Activated naive CD4-positive, alpha-beta T cell (primary cell): ENCODE measurements at places on chromosomes 3 and 15.

DNA sequence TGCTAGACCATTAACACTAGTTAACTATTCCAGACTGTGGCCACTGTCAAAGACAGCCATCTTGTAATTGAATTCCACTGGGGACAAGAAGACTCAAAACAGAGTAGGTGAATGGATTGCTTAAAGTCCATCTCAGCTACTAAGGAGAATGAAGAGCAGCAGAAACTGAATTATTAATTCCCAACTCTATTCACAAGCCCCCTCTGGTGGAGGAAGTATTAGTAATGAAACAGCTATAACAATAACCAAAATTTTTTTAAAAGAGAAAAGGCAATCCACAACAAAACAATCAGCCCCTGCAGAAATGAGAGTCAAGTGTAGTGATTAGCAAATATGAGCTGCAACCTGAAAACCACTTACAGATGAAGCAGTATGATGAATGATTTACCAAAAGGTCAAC, 302.8 kb downstream of the FHIT start:
- no peak for DNase-seq

DNA sequence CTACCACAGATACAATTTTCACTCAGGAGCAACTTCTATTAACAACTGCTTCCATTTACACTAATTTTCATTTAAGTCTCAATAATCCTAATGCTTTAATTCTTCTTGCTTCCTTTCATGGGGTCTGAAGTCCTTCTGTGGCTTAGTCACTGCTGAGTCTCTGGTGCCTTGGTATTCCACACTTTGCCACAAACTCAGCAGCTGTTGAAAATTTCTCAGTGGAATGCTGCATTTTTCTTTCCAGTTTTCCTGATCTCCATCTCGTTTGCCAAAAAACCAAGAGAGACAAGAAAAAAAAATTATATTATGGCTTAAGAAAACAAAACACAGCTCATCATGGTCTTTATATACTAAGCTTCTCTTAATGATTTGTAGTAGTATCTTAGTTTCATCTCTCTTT, 269.2 kb upstream of the AZI2 start:
- DNase-seq, result no peak

GRCh38 chr3:133835961-133836360, 30.3 kb downstream of the SRPRB start:
- DNase-seq, result no peak

DNA sequence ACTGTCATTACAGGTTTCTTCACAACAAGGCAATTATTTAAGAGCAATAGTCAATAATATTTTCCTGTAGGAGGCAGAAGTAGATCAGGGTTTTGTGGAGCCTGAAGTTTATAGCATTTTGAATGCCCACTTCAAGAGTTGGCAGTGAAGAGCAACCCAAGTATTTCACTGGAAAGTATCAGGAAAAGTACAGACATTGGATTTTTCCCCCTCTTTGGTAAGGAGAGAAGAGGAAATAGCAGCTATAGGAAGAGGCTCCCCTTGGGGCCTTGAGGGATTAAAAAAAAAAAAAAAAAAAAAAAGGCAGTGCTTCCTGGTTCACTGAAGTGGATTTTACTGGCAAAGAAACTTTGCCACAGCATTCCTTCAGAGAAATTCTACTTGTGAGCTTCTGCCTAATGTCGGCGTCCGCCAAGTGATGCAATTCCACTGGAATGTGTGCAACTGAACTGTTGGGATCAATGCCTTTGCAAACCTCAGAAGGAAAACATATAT, 5.7 kb upstream of the CNTN6 start:
- DNase-seq, result no peak

- DNase-seq, result no peak
Measured at GRCh38 chr15:38130740-38131498, 121.7 kb upstream of the SPRED1 start.

DNA sequence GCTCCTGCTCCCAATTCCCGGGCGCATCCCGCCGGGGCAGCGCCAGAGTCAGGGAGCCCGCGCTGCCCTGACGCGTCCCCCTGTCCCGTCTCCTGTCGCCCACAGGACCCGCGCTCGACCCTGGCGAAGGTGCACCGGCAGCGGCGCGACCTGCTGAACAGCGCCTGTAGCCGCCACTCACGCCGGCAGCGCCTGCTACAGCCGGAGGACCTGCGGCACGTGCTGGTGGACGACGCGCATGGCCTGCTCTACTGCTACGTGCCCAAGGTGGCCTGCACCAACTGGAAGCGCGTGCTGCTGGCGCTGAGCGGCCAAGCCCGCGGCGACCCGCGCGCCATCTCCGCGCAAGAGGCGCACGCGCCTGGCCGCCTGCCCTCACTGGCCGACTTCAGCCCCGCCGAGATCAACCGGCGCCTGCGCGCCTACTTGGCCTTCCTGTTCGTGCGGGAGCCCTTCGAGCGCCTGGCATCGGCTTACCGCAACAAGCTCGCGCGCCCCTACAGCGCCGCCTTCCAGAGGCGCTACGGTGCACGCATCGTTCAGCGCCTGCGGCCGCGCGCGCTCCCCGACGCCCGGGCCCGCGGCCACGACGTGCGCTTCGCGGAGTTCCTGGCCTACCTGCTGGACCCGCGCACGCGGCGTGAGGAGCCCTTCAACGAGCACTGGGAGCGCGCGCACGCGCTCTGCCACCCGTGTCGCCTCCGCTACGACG, 16.9 kb downstream of the C3orf22 start:
- DNase-seq, result no peak

DNA sequence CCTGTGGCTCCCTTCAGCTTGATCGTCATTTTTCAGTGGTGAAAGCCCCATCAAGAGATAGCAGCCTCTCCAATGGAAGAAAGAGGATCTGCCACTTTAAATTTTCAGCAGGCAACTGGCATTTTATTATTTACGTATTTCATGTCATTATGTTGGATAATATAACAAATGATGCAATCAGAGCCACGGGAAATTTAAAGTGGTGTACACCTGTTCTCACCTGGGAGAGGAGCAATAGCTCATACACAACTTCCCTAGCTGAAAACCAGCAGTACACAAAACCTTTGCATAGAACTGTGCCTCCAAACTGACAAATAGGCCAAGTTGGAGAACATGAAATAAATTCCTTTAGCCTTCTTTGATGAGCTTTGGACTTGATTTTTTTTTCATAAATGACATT, 136.9 kb downstream of the SATB1 start:
- no peak for DNase-seq

DNA sequence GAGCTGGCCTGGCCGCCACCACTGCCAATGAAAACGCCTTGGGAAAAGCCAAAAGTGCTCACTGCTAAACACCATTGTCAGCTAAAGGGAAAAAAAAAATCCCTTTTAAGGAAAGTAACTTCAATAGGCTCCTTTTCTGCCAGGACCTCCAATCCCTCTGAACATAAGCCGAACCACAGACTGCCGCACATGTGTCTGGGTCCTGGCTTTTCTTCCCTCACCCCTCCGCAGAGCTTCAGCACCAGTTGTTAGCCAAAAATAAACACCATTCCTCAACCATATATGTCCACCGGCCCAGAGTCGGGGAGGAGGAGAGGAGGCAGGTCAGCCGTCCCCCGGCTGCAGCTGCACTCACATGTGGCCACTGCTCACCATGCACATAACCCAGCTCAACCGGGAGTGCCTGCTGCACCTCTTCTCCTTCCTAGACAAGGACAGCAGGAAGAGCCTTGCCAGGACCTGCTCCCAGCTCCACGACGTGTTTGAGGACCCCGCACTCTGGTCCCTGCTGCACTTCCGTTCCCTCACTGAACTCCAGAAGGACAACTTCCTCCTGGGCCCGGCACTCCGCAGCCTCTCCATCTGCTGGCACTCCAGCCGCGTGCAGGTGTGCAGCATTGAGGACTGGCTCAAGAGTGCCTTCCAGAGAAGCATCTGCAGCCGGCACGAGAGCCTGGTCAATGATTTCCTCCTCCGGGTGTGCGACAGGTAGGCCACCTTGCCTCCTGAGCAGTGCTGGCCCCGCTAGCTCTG, at the start of gene FBXL22:
TSS of gene FBXL22 (plus strand) at position 350 of the 753 bp plus-strand sequence. CDS start at position 356, 6 bp downstream.
- DNase-seq, result no peak

- DNase-seq, result no peak
Measured at GRCh38 chr3:178193846-178194245, 342.4 kb upstream of the KCNMB2 start.

DNA sequence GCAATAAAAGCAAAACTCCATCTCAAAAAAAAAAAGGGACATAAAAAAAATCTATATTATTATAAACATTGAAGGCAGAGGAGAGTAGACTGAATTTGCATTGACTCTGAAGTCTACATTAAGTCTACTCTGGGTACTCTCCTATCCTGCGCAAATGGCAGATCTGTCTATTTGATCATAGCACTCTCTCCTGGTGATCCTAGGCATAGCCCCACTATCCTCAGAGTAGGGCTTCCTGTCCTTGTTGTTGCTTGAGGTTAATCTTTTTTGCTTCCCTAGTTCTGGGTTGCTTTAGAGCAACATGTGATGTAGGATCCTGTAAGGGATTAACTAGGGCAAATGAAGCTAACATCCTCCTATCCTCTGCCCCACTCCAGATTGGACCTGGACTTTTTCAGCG, 82.1 kb upstream of the LRRFIP2 start:
- DNase-seq, result no peak

DNA sequence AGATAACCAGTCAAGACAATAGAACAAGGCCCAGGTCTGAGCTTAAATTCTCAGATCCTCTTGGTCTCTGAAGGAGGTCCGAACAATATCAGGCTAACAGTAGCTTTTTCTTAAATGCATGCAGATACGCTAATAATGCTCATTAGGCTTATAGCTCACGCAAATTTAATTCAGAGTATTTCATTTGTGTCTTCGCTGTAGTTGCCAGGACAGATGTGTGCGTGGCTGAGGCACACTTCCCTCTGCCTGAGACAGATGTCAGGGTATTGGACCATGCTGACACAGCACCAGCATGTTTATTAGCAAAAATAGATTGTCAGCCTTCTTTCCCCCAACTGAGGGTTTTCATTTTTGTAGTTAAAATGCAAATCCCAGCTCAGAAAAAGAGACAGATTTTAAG, 102.9 kb upstream of the BFSP2 start:
- no peak for DNase-seq

GRCh38 chr3:9179826-9180763, 69.4 kb downstream of the SRGAP3 start:
- DNase-seq, result peak; percentile 2

- no peak for DNase-seq
Measured at GRCh38 chr3:84141571-84141970, 817.2 kb upstream of the CADM2 start.

DNA sequence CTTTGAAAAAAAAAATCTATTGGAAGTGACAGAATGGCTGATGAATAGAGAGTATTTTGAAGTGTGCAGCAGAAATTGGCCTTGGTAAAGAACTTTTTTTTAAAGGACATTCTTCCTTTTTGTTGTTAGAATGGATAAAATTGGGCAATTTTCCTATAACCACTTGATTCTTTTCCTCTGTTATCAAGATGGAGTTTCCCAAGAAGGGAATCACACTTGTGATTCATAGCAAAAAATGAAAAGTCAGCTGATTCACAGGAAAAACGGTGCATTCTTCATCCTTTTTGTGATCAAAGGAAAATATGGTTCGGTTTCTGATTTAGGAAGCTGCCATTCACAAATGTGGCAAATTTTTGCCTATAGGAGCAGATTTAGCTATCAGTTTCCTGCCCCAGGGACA, 486.8 kb downstream of the GBE1 start:
- DNase-seq, result no peak

DNA sequence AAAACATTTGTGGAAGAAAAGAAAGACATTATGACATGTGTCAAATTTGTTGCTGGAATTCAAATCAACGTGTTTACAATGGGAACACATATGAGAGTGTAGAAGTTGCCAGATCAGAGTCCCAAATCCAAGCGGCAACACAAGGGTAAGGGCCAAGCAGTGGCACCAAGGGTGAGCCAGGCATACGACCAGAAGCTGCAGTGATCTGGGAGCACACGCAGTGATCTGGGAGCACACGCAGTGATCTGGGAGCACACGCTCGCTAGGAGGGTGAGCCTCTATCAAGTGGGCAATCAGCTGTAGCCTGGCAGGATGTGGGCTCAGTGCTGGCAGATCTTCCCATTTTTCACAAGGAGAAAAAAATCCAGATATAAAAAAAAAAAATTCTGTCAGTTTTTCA, 148.2 kb downstream of the TLE3 start:
- no peak for DNase-seq

DNA sequence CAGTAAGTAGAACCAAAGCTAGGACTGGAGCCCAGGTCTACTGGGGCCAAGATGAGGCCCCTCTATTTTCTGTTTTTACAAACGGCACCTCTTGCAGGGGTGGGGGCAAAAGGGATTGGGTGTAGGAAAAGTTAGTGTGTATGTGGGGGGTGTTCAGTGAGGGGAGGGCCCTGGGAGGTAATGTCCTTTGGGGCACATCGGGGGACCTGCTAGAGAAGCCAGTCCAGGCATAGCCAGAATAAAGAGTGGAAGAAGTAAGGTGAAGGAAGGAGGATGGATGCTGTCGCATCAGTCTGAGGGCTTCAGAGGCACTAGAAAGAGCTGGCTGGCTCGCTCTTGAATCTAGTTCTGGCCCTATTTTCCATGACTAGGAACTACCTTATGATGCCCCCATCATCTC, 2.6 kb downstream of the PLCD1 start:
- no peak for DNase-seq

- no peak for DNase-seq
Measured at GRCh38 chr3:192057261-192057660, 596.3 kb downstream of the PYDC2 start.

DNA sequence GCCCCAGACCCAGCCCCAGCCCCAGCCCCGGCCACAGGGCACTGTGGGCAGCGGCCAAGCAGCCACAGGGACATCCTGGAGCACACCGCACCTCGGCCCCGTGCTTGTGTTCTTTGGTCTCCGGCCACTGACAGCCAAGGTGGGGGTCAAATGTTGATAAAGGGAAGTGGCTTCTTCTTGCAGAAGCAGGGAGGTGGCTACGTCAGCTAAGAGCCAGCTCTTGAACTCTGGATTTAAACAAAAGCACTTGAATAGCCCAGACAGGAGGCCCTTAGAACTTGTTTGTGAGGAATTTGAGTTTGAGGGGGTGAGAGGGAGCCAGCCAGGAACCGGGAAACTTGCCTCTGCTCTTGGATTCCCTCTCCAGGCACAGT, 135.8 kb upstream of the ABHD17C start:
- DNase-seq, result no peak

DNA sequence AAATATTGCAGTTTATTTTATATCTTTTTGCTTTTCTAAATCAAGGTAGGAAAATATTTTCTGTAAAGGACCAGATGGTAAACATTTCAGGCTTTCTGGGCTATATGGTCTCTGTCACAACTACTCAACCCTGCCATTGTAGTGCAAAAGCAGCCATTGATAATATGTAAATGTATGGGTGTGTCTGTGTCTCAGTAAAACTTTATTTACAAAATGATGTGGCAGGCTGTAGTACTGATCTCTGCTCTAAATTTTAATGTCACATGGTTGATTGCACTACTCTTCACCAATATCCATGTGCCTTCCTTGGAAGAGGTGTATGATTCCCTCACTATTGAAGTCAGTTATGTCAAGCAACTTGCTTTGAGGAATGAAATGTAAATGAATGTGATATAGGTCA, 175.0 kb downstream of the GOLIM4 start:
- no peak for DNase-seq

DNA sequence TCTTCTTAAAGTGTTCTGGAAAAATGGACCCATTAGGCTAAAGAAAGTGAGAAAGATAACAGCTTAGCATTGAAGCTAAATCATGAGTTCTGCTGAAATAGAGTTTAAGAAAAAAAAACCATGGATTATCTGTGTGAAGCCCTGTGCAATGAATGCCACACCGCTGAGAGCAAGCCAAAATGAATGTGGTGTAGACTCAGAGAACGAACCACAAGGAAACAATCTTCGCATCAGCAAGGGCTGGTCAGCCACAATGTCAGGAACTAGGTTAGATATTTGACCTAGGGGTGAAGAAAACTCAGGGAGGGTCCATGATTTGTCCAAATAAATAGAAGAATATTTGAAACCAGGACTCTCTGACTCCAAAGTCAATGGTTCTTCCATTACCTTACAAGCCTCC, 91.4 kb upstream of the MEX3B start:
- DNase-seq, result no peak

- DNase-seq, result no peak
Measured at GRCh38 chr3:16174976-16175901, 759 bp downstream of the GALNT15 start.
